NK-92 treated with Interleukin-12 subunit alpha and Interleukin-12 subunit beta, amount 100 ng/mL, for 24 hours (cell line): ENCODE measurements at places on chromosomes 11 and 22.
A peak's percentile ranks its signal among the peaks of the same experiment; 100 is the strongest.

- DNase-seq, result no peak
Observed at GRCh38 chr22:20438678-20439492, 1.3 kb upstream of the SCARF2 start.

GRCh38 chr11:28346209-28346608 lies 238.0 kb downstream of the METTL15 start:
- DNase-seq, result no peak

DNA sequence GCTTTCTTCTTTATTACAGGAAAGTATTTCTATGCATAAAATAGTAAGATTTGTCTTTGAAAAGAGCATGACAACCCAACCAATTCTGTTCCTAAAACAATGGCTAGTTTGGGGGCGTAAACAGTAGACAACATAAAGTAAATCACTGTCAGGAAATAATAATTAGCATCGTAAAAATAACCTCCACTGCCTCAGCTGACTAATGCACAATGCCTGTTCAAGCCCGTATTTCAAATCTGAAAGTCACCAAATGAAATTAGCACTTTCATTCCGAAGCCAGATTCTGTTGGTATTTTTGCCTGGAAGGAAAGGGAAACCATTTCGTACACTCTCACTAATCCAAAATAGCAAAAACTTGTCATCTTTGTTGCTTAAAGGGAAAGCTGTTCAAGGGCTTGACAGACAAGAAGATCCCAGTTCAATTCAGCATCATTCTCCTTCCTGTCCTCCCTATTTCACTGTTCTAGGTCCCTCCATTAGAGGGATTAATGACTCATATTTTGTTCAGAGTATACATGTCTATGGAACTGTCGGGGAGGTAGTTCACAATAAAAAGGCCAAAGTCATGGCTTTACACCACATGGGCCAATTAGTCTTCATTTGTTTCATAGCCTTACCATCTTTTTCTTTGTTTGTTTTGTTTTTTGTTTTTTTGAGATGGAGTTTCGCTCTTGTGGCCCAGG lies 154.7 kb downstream of the CADM1 start:
- no peak for DNase-seq

GRCh38 chr11:64340671-64341335 lies 799 bp downstream of the CCDC88B start:
- peak; percentile 55 for DNase-seq

GRCh38 chr11:133930767-133931448 lies 25.9 kb downstream of the IGSF9B start:
- no peak for DNase-seq

- no peak for DNase-seq
Observed at GRCh38 chr11:18171377-18172000, 1.1 kb upstream of the MRGPRX4 start.

DNA sequence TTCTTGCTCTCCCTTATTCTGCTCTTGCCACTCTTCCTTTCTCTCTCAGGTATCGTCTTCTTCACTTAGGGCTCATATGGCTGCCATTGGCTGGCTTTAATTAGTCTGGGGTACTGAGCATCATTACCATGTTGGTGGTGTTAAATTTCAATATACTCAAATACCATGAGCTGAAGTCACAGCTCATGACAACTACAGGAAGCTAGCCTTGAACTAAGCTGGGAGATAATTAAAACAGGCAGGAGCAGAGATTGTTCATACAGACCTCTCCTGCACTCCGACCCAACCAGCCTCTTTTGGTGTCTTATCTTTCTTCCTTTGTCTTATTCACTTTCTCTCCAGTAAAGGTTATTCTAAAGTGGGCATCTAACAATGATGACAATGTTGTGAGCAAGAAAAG lies 130.9 kb upstream of the BLID start:
- DNase-seq, result no peak

GRCh38 chr22:39123751-39124581 lies 26.9 kb downstream of the APOBEC3H start:
- DNase-seq, result no peak

- no peak for DNase-seq
Observed at GRCh38 chr11:61679893-61680621, at the start of gene DAGLA. TSS of gene DAGLA (plus strand) at chr11:61680391. CDS start at chr11:61720156, 39,765 bp downstream.

DNA sequence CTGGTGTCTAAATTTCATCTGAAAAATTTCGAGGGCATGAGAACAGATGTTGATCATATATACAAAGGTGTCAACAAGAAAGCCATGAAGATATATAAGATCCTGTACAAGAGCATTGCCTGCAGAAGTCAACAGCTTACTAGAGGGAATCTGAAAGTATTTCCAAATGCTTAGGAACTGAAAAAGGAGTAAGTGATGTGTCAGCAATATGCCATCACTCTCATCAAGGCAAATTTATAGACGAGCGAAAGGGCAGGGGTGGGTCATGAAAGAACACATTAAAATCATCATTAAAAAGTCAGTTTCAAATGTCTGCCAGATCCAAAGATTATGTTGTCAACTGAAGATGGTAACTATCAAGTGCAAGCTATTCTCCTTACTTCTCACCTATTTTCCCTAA lies 1299.0 kb downstream of the LRRC4C start:
- DNase-seq, result no peak

- no peak for DNase-seq
Observed at GRCh38 chr11:120719348-120719747, 207.8 kb downstream of the GRIK4 start.

DNA sequence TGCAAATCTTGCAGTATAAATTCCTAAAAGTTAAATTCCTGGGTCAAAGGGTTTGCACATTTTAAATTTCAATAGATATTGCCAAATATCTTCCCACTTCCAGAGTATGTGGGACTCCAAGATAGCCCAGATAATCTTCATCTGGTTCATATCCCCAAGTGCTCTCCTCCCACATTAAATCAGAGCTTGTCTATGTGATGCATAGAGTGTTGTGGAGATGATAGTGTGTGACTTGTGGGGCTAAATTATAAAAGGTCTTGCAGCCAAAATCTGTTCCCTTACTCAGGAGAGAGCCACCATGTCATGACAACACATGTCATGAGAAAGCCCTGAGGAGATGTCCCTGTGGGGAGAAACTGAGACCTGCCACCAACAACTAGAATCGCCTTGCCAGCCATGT lies 39.9 kb upstream of the TEAD1 start:
- no peak for DNase-seq

- no peak for DNase-seq
Observed at GRCh38 chr11:76096552-76096951, 109.8 kb downstream of the WNT11 start.

DNA sequence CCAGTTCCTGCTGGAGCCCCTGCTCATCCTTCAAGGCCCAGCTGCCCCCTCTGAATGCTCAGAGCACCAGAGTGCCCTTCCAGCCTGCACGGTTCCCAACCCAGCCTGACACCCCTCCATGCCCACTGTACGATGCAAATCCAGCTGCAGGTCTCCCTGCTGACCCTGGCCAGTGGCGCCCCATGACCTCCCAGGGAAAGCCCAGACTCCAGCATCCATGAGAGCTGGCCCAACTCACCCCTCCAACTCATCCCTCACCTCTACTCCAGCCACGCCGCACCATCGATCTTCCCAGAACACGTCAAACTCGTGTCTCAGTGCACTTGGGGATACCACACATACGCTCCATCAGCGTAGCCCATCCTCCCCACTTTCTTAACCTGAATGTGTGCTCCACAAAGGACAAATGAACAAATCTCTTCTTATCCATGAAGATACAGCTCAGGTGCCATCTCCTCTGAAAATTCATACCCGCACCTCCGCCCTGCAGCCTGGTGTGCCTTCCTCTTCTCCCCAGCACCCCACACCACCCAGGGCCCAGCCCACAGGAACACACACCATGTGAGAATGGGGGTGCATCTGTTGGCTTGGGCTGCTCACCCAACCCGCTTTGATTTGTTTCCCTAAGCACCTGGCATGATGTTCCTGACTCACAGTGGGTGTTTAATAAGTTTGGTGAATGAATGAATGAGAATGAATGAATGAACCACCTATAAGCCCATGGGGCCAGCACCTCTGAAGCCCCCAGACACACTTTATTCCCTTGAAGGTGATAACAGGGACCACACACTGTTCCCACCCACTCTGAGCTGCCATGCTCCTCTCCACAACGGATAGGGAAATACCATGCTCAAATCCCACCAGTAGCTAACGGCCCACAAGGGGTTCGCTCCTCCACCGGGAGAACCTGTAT lies 6.2 kb downstream of the PLA2G6 start:
- no peak for DNase-seq

DNA sequence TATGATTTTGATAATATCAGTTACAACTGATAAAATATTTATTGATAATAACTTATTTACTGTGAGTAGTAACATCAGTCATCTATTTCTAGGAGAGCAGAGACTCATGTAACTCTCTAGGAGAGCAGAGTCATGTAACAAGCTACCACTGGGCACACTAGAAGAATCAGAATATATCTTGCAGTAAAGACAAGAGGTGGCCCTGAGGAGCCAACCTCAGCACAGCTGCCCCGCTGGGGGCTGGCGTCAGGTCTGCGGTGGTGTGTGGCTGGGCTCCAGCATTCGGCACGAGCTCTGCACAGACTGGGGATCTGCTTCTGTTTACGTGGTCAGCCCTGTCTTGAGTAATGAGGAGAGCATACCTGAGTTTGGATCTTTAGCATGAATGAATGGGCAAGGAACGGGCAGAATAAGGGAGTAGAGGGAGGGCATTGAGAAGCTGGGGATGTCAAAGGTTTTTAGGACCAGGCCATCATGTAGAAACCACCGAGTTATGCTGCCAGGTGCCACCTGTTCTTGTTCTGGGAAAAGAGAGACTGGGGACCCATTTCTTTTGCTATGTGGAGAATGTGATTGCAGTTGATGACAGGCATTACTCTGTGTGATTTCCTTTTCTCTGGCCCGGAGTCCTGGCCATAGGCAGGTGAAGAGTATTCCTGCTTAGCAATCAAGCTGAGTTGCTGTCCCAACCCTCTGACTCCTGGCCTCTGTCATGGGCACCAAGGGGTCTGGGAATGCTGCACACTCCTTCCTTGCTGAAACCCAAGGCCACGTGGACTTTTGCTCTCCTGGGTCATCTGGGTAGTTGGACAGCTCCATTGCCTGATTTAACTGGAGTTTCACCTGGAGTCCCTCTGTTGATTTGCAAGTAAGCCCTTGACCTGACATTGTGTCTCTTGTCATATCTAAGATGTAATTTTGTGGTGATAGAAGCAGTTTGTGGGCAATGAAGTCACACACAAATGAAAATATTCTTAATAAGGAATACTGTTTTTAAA lies 50.9 kb upstream of the HEPHL1 start:
- no peak for DNase-seq
